ENCODE measurements at places on chromosomes 16 and 17. TPM values are rescaled to one million over a fixed set of nuclear protein-coding genes. Genes with fewer than 3 reads are reported as not detected.

The SRL gene
- 0.71 TPM for total RNA-seq

DNA sequence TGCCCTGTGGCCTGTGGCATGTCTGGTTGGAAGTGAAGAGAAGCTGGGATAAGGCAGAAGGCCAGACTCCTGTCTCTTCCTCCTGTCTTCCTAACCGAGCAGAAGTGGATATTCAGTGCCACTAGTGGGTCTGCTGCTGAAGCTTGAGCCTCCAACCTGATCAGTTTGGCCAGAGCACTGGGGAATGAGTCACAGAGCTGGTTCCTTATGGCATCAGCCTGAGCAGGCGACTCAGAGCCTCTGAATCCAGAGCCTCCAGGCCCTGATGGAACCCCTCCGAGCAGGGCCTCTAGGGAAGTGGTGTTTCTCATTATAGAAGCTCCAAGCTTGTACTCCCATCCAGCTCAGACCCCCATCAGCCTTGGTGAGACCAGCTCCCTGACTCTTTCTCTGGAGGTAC lies 2.0 kb downstream of the WSCD1 start:
- DNase-seq = no peak

DNA sequence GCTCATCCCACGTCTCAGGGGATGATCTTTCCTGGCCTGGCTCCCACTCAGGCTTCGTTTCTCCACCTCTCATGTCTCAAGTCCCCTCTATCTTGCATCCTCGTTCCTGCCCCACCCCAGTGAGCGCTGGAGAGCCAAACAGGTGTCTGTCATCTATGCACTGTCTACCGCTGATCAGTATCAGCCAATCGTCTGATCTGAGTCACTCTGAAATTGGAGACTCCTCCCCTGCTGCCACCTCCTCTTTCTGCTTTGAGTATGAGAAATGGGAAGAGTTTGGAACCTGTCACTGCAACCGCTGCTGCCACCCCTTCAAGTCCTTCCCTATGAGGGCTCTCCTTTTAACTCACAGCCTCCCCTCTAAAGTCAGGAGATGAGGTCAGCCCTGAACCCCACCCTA lies 28.0 kb downstream of the FZD2 start:
- no peak for DNase-seq

GRCh38 chr17:75194879-75195278 lies 10.6 kb upstream of the NUP85 start:
- DNase-seq = no peak

- peak; percentile 91 for DNase-seq
These were observed at the start of gene CDT1 for GRCh38 chr16:88803264-88803987. TSS of gene CDT1 (plus strand) at chr16:88803789. CDS start at chr16:88803832, 43 bp downstream.

DNA sequence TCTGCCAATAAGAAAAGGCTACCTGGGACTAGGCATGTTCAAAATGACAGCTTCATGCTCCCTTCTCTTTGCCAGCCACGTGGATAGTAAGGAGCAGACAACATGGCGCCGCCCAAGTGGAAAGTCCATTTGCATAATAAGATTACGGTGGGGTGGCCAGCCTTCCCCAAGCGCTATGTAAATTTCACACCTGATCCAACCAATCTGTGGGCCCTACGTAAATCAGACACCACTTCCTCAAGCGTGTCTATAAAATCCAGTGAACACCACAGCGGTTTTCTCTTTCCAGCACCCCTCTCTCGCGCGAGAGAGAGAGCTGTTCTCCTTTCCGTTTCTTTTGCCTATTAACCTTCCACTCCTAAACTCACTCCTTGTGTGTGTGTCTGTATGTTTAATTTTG lies 140.3 kb upstream of the ERCC4 start:
- no peak for DNase-seq

The SSTR5 gene
- total RNA-seq = not detected

- DNase-seq = no peak
These were observed 7.8 kb downstream of the OR3A2 start for GRCh38 chr17:3378321-3378720.

The CNTNAP4 gene
- 1.4 TPM for total RNA-seq

- DNase-seq = no peak
These were observed 39.5 kb downstream of the CYB5B start for GRCh38 chr16:69463876-69464275.

The LASP1 gene
- 27.6 TPM for total RNA-seq

DNA sequence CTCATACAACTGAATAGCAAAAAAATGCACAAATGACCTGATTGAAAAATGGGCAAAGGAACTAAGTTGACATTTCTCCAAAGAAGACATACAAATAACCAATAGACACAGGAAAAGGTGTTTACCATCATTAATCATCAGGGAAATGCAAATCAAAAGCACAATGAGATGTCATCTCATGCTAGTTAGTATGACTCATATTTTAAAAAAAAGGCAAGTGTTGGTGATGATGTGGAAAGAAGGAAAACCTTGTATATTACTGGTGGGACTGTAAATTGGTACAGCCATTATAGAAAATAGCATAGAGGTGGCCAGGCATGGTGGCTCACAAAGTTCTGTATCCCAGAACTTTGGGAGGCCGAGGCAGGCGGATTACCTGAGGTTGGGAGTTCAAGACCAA lies 232.5 kb upstream of the ZFHX3 start:
- no peak for DNase-seq

The KRTAP3-2 gene
- total RNA-seq = not detected

Measured in sigmoid colon (tissue), 7 donors.